Left forelimb (tissue), 1 donor: ENCODE measurements at places on chromosomes 13 and 19.

DNA sequence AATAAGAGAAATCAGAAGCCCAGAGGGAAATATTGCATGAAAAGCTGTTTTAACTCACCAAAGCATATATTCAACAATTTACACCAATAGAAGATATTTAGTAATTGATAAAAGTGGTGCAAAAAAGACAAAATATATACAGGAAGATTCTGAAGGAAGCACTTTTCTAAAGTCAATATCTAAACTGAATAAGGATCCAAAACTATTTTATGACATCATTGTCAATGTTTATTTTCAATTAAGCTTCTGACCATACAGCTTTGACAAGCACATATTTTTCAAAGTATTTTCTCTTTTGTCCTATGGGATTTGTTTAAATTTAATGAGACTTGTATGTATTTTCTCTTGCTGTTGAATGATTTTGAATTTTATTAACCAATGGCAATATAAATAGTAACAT is 1716.1 kb downstream of the OLFM4 start:
- no peak for DNase-seq

- no peak for DNase-seq
These were observed 418 bp downstream of the ZNF444 start for GRCh38 chr19:56141417-56141993.

DNA sequence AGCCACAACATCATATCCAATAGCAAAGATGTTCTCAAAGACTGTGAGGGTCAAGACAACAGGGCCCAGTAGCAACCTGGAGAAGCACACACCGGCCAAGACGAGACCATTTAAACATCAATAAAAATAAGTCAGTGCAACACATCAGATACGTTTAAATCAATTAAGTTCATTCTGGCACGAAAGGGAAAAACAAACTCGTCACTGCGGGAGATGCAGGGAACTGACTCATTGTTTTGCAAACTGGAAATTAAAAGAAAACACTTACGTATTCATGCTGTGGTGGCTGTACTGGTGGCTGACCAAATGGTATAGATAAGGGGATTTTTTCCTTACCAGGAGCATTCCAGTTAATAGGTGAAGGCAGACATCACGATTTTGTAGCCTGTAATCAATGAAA is 26.3 kb upstream of the SLC15A1 start:
- no peak for DNase-seq

DNA sequence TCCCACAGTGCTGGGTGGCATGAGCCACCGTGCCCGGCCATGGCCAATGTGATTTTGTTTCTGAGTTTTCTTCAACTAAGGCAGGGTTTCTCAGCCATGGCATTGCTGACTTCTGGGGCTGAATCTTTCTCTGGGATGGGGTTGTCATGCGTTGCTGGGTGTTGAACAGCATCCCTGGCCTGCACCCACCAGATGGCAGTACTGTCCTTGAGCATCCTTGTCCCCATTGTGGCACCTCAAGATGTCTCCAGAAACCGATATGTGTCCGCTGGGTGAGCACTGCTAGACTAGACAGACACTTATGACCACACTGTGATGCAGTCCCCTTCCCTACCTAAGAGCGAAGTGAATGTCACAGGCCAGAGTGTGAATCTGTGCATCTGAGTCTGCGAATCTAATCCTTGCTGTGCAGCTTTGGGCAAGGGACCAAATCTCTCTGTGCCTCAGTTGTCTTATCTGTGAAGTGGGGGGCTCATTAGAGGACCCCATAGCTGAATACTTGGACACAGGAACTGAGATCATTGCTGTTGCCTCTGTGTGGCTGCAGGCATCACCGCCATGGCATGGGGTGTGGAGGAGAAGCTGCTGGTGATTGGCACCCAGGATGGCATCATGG is 50.3 kb upstream of the SIN3B start:
- no peak for DNase-seq

DNA sequence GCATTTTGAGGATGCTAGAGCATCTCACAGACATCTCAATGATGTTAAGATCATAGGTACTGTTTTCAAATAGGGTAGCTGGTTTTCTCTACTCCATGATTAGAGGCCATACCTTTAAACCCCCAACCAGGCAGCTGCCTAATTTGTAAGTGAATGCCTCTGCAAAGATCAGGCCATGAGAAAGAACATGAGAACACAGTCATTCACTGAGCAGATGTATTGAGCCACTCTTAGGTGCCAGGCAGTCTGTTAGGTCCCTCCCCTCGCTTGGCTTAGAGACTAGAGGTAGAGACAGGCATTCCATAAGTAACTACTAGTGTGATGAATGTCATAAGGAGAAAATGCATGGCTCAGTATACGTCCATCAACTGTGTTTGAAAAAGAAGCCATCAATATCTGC is 410.0 kb downstream of the FGF9 start:
- DNase-seq = no peak

GRCh38 chr19:2663920-2664571 is 38.4 kb downstream of the GNG7 start:
- no peak for DNase-seq

GRCh38 chr13:24511019-24511815 is 1.4 kb downstream of the PARP4 start:
- DNase-seq = no peak

DNA sequence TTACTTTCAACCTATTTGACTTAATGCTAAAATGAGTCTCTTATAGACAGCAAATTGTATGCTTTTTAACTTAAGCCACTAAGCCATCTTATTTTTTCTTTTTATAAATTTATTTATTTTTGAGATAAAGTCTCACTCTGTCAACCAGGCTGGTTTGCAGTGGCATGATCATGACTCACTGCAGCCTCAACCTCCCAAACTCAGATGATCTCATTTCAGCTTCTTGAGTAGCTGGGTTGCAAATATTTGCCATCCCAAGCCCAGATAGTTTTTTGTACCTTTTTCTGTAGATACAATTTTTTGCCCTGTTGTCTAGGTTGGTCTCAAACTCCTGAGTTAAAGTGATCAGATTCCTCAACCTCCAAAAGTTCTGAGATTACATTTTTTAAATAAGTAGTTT is 27.1 kb downstream of the ZNF714 start:
- DNase-seq = no peak

GRCh38 chr13:74586847-74587246 is 452.6 kb upstream of the KLF12 start:
- no peak for DNase-seq

GRCh38 chr19:49151267-49152118 is 3.7 kb downstream of the HRC start:
- peak; percentile 74 for DNase-seq

DNA sequence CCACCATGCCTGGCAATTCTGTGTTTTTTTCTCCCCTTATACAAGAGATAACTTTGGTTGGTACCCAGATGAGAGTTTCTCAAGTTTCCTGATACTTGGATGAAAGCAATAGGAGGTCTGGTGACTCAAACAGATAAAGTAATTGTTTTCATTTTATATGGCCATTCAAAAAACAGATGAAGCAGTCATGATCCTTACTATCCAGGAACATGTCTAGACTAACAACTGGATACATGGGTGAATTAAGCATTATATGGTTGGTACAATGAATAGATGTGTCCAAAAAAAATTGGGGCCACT is 8.5 kb downstream of the ZNF430 start:
- DNase-seq = no peak

DNA sequence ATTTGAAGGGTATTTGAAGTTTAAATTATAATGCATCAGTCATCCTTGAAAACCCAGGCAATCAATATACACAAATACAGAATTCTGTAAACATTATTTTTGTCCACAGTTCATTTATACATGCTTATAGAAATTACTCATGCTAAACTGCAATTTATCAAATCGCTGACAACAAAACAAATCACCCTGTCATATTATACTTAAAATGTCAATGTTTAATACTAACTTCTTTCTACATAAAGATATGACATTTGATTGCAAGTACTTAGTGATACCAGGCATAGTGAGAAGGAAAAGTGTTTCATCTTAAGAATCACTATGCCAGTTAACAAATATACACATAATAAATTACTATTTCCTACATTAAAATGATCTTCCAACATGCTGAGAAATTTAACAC is 232.0 kb downstream of the PCDH20 start:
- no peak for DNase-seq

DNA sequence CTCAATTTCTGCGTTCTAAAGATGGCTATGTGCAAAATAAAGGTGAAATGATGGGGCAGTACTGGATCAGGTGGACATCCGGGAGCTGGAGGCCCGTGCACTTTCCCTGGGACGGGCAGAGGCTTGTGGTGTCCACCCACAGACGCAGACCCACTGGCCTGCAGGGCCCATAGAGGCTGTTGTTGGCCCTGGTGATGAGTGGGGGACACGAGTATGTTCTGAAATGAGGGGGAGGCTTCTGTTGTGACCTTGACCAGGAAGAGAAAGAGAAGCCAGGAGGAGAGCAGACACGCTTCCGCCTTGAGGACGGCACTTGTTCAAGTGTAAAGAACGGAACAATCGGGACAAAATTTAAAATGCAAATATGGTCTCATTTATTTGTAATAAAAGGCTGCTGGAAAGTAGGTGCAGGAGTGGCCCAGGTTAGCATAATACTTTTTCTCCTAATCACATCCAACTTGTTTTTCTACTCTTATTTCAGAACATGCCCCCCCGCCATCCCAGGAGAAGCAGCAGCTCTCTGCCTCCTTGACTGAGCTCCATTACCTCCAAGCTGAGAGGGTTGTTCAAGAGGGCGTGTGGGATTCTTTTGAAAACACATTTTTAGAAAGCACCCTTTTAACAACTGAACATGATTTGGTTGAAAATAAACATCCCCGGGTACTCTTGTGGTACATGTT is 27.1 kb downstream of the ATP11A start:
- no peak for DNase-seq

DNA sequence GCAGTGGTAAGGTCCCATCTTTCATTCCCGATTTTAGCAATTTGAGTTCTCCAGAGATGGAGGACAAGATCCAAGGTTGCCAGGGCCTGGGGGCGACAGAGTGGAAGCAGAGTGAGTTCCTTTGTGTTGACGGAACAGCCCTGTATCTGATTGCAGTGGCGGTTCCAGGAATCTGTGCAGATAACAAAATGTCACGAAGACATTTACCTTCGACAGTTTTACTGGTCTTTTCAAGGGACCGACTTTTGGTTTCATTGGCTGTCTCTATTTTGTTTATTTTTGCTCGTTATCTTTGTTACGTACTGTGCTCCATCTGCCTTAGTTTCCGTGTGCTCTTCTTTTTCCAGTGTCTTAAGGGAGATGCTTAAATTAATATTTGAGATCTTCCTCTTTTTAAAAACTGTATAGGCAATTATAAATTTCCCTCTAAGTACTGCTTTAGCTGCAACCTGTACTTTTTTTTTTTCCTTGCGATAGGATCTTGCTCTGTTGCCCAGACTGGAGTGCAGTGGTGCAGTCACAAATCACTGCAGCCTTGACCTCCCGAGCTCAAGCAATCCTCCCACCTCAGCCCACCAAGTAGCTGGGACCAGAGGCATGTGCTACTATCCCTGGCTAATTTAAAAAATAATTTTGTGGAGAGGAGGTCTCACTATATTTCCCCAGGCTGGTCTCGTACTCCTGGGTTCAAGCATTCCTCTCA is 23.2 kb downstream of the KDM4B start:
- DNase-seq = no peak

DNA sequence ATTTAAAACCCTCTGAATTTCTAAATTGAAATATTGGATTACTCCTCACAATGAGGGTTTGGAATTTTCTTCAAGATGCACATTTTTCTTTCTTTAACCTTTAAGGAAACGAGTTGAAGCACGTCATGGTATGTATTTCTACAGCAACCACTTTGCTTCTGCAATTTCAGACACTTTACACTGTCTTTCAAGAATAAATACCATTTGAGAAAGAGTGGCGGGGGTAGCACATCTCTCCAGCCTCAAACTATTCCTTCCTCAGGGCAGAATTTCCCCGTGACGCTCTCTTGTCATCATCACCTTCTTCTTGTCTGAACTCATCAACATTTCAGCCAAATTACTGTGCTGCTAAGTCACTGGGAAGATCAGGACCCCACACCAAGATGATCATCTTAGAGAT is 1073.4 kb downstream of the EFNB2 start:
- DNase-seq = no peak

- no peak for DNase-seq
These were observed 15.0 kb downstream of the EPS15L1 start for GRCh38 chr19:16456652-16457194.

GRCh38 chr19:18474366-18474887 is 36.5 kb upstream of the ISYNA1 start:
- DNase-seq = no peak

GRCh38 chr13:111219950-111220349 is 100.5 kb upstream of the TEX29 start:
- no peak for DNase-seq

GRCh38 chr13:23608701-23609413 is 38.6 kb downstream of the TNFRSF19 start:
- DNase-seq = no peak

DNA sequence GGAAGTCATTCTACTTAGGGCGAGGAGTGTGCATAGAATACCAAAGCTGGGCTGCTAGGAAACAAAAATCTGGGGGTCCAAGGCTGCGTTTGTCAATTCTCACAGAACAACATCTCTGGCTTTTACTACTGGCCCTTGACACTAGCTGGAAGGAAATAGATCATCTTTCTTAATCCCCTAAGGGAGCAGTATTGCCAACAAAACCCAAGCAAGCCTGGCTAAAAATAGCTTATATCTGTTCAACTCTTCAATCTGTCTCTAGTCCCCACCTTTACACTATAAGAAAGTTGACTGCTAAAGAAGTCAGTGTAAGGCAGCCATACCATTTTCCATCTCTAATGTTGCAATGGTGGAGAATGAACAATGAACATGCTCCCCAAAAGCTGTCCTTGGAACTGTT is 107.8 kb upstream of the SPRY2 start:
- no peak for DNase-seq

DNA sequence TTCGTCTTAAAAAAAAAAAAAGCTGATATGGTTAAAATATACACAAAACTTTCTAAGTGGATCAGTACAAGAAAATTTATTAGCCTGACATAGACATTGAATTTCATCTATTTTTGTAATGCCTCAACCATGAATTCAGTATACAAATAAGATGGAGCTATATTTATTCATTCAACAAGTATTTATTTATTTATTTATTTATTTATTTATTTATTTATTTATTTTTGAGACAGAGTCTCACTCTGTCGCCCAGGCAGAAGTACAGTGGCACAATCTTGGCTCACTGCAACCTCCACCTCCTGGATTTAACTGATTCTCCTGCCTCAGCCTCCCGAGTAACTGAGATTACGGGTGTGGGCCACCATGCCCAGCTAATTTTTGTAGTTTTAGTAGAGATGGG is 78.5 kb upstream of the GSX1 start:
- no peak for DNase-seq
